Type B pancreatic cell (in vitro differentiated cells): ENCODE measurements at places on chromosomes 16 and 17. TPM values are rescaled to one million over a fixed set of nuclear protein-coding genes. Genes with fewer than 3 reads are reported as not detected.

PTX4 gene
- total RNA-seq: not detected in 2 replicates

PPL gene
- total RNA-seq: 142 and 428 TPM in 2 replicates

SKAP1 gene
- total RNA-seq: 0.43 and 0.79 TPM in 2 replicates

MRPL28 gene
- total RNA-seq: 69.6 and 75.3 TPM in 2 replicates

AANAT gene
- total RNA-seq: not detected in 2 replicates

METRNL gene
- 76.2 and 145 TPM in 2 replicates for total RNA-seq

RSL1D1 gene
- total RNA-seq: 150 and 184 TPM in 2 replicates

DNA sequence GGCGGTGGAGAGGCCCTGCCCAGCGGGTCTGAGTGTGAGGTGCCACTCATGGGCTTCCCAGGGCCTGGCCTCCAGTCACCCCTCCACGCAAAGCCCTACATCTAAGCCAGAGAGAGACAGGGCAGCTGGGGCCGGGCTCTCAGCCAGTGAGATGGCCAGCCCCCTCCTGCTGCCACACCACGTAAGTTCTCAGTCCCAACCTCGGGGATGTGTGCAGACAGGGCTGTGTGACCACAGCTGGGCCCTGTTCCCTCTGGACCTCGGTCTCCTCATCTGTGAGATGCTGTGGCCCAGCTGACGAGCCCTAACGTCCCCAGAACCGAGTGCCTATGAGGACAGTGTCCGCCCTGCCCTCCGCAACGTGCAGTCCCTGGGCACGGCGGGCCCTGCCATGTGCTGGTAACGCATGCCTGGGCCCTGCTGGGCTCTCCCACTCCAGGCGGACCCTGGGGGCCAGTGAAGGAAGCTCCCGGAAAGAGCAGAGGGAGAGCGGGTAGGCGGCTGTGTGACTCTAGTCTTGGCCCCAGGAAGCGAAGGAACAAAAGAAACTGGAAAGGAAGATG lies 11.2 kb downstream of the VASN start:
- no peaks in the 10 kb centered on the region for H3K36me3 ChIP-seq
- no peak overlapping the region for H3K4me3 ChIP-seq
- H3K4me1 ChIP-seq: peaks cover 12% of the 10 kb centered on the region
- H3K27me3 ChIP-seq: no peaks in the 10 kb centered on the region

- no peak overlapping the region for H3K27ac ChIP-seq
- DNase-seq: no peak
- H3K4me1 ChIP-seq: peaks cover 9% of the 10 kb centered on the region
- no peaks in the 10 kb centered on the region for H3K36me3 ChIP-seq
- no peak overlapping the region for H3K4me3 ChIP-seq
These were observed 11.5 kb downstream of the KCNJ16 start for GRCh38 chr17:70086516-70086915.

DNA sequence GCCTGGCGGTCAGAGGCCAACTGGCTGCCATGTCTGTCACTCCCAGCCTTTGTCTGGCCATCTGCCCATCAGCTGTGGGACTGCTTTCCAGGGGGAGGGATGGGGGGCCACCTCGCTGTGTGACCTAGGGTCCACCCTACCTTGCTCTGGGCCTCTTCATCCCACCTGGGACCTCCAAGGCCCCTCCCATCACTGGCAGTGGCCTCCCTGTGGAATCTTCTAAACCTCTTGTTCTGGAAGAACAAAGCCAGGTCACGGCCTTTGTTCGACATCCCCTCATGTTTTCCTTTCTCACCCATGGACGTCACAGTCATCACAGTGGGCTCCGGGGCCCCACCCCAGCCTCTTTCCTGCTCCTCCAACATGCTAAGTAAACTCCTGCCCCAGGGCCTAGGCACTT lies 24.0 kb downstream of the SPNS2 start:
- no peak for DNase-seq
- H3K36me3 ChIP-seq: no peaks in the 10 kb centered on the region
- H3K27me3 ChIP-seq: peaks cover 4% of the 10 kb centered on the region
- H3K4me3 ChIP-seq: no peak overlapping the region
- H3K4me1 ChIP-seq: peaks cover 20% of the 10 kb centered on the region

- H3K27ac ChIP-seq: no peak overlapping the region
- DNase-seq: no peak
- no peaks in the 10 kb centered on the region for H3K27me3 ChIP-seq
- no peak overlapping the region for H3K4me3 ChIP-seq
- H3K4me1 ChIP-seq: peaks cover 7% of the 10 kb centered on the region
- H3K36me3 ChIP-seq: no peaks in the 10 kb centered on the region
These were observed 74.3 kb downstream of the MMD start for GRCh38 chr17:55347341-55347740.

- H3K4me1 ChIP-seq: peaks cover 22% of the 10 kb centered on the region
- no peaks in the 10 kb centered on the region for H3K36me3 ChIP-seq
- DNase-seq: no peak
- no peak overlapping the region for H3K27ac ChIP-seq
- no peak overlapping the region for H3K4me3 ChIP-seq
These were observed 6.5 kb upstream of the BAIAP2 start for GRCh38 chr17:81028506-81028858.

- peaks cover 12% of the 10 kb centered on the region for H3K27me3 ChIP-seq
- peaks cover 18% of the 10 kb centered on the region for H3K36me3 ChIP-seq
- peak overlapping the region; percentile 97 for H3K27ac ChIP-seq
- H3K4me1 ChIP-seq: peaks cover 33% of the 10 kb centered on the region
- peak overlapping the region; percentile 100 for H3K4me3 ChIP-seq
These were observed 943 bp downstream of the CNTROB start for GRCh38 chr17:7932949-7933348.

DNA sequence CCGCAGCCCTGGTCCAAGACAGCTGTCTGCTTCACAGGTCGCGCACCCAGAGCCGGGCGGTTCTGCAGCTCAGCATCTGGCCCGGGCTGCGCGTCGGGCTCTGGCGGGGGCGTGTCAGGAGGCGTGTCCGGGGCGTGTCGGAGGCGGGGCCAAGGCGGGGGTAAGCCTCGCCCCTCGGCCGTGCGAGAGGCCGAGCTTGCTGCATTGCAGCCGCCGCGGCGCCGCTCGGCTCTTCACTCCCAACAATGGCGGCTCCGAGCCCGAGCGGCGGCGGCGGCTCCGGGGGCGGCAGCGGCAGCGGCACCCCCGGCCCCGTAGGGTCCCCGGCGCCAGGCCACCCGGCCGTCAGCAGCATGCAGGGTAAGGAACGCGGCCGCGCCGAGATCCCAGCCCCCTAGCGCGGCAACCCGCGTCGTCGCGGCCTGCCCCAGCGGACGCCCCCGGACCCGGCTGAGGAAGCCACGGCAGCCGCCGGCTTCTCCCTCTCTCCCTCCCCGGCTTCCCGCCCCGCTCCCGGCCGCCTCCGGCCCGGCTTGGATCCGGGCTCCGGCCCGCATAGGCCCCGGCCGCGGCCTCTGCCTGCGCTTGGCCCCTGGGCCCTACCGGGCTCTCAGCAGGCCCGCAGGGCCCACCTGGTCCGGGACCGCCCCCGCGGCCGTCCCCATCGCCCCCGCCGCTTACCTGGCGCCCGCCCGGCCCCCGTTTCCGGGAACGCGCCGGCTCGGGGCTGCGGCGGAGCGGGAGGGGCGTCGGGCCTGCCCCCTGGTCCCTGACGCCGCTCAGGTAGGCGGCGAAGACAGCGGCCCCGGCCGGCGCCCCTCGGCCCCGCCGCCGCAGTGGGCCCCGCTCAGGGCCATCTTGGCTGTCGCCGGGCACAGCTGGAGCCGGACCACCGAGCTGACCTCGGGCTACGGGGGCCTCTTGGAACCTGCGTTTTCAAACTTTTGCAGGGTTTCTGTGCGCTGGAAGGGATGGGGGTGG lies at the start of gene MAP2K4:
MAP2K4 (plus strand) TSS at position 236 of the 981 bp plus-strand sequence; CDS start at position 246, 10 bp downstream.
- H3K4me3 ChIP-seq: peak within 1 kb of the TSS; percentile 90
- peaks cover 22% of the 10 kb centered on the region for H3K4me1 ChIP-seq
- no peaks in the 10 kb centered on the region for H3K36me3 ChIP-seq
- H3K27me3 ChIP-seq: peaks cover 14% of the 10 kb centered on the region

- H3K27ac ChIP-seq: no peak overlapping the region
- peaks cover 7% of the 10 kb centered on the region for H3K36me3 ChIP-seq
- no peak for DNase-seq
- H3K4me1 ChIP-seq: peaks cover 8% of the 10 kb centered on the region
- no peaks in the 10 kb centered on the region for H3K27me3 ChIP-seq
These were observed 91.5 kb downstream of the SPAG9 start for GRCh38 chr17:51029142-51029541.

GRCh38 chr17:80682372-80682771 lies 137.7 kb downstream of the RPTOR start:
- peaks cover 7% of the 10 kb centered on the region for H3K36me3 ChIP-seq
- peaks cover 15% of the 10 kb centered on the region for H3K4me1 ChIP-seq
- H3K4me3 ChIP-seq: no peak overlapping the region
- H3K27me3 ChIP-seq: no peaks in the 10 kb centered on the region
- no peak for DNase-seq

- no peaks in the 10 kb centered on the region for H3K36me3 ChIP-seq
- H3K4me3 ChIP-seq: no peak overlapping the region
- peaks cover 44% of the 10 kb centered on the region for H3K27me3 ChIP-seq
- peaks cover 19% of the 10 kb centered on the region for H3K4me1 ChIP-seq
- no peak overlapping the region for H3K27ac ChIP-seq
- DNase-seq: no peak
These were observed 64.2 kb downstream of the ENGASE start for GRCh38 chr17:79138826-79139225.

GRCh38 chr17:20944014-20944865 lies 98.6 kb downstream of the USP22 start:
- no peak overlapping the region for H3K4me3 ChIP-seq
- H3K36me3 ChIP-seq: peaks cover 19% of the 10 kb centered on the region
- peaks cover 7% of the 10 kb centered on the region for H3K4me1 ChIP-seq
- no peak for DNase-seq

DNA sequence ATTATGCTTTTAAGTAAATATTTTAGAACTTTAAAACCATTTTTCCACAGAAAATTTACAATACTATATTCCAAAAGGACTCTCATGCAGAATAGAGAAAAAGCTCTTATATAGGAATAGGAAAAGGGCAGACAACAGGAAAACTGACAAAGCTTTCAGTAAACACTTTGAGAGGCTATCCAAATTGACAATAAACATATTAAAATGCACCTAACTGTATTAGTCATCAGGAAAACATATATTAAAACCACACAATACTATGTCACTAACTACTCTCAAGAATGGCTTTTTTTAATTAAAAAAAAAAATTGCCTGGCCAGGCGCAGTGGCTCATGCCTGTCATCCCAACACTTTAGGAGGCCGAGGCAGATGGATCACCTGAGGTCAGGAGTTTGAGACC lies 77.3 kb downstream of the CEP112 start:
- peaks cover 6% of the 10 kb centered on the region for H3K36me3 ChIP-seq
- no peaks in the 10 kb centered on the region for H3K27me3 ChIP-seq
- H3K4me1 ChIP-seq: peaks cover 6% of the 10 kb centered on the region
- no peak overlapping the region for H3K4me3 ChIP-seq
- no peak for DNase-seq
- H3K27ac ChIP-seq: no peak overlapping the region

GRCh38 chr17:41695954-41696757 lies 7.5 kb downstream of the EIF1 start:
- H3K36me3 ChIP-seq: peaks cover 21% of the 10 kb centered on the region
- H3K4me1 ChIP-seq: peaks cover 8% of the 10 kb centered on the region
- H3K27ac ChIP-seq: peak overlapping the region; percentile 89
- no peaks in the 10 kb centered on the region for H3K27me3 ChIP-seq

- DNase-seq: no peak
- no peak overlapping the region for H3K4me3 ChIP-seq
These were observed 34.7 kb downstream of the GINS3 start for GRCh38 chr16:58426966-58427365.

- H3K4me1 ChIP-seq: peaks cover 21% of the 10 kb centered on the region
- H3K27ac ChIP-seq: no peak overlapping the region
- no peaks in the 10 kb centered on the region for H3K27me3 ChIP-seq
- no peak for DNase-seq
These were observed 30.2 kb downstream of the XPO6 start for GRCh38 chr16:28181515-28181914.

DNA sequence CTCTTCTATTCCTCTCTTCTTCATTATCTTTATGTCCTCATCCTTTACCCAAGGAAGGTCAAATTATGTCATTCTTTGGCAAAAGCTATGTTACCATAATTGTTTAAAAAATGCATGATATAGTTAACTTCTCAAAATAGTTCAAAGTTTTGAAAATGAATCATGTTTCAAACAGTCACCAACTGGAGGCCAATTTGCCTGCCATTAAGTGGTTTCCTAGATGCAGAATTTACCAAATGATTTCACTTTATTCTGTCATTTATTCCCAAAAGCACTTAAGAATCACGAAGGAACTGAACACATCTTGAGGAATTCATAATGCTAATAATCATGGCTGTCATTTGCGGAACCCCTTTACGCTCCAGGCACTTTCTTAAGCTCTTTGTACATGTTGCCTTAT lies 190.9 kb upstream of the CDH11 start:
- H3K36me3 ChIP-seq: no peaks in the 10 kb centered on the region
- H3K4me1 ChIP-seq: peaks cover 10% of the 10 kb centered on the region
- no peak overlapping the region for H3K27ac ChIP-seq
- DNase-seq: no peak
- peaks cover 4% of the 10 kb centered on the region for H3K27me3 ChIP-seq

DNA sequence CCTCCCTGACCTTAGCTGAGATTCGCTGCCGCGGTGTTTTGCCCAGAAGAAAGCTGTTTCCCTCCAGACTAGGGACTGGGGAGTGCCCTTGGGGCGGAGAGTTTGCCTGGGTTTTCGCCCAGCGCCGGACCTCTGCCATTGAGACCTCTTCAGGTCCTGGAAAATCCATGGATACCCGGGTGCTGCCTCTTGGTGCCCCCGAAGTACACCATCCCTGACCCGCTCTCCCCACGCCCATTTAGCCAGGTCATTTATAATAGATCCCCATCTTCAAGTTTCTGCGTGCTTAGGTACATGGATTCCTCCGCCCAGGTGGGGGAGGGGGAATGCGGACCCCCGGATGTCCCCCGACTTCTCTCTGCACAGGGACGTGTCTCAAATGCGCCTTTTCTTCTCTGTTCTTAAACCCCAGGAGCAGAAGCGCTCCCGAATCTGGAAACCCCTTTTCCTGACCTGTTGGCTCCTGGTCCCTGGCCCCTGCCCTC lies 15.0 kb upstream of the CBX8 start:
- no peaks in the 10 kb centered on the region for H3K36me3 ChIP-seq
- DNase-seq: no peak
- peaks cover 6% of the 10 kb centered on the region for H3K4me1 ChIP-seq
- peak overlapping the region; percentile 82 for H3K4me3 ChIP-seq
- peaks cover 59% of the 10 kb centered on the region for H3K27me3 ChIP-seq

GRCh38 chr17:35243561-35244340 lies 879 bp downstream of the SLFN5 start:
- DNase-seq: no peak
- peaks cover 7% of the 10 kb centered on the region for H3K36me3 ChIP-seq
